Type B pancreatic cell (in vitro differentiated cells): ENCODE measurements at places on chromosomes 2 and 18. TPM values are rescaled to one million over a fixed set of nuclear protein-coding genes. Genes with fewer than 3 reads are reported as not detected.
A peak's percentile ranks its signal among the peaks of the same experiment; 100 is the strongest.

The BUB1 gene
- total RNA-seq = 14.4 and 39.8 TPM in 2 replicates

The INHBB gene
- 4.9 and 7.5 TPM in 2 replicates for total RNA-seq

The CFAP210 gene
- total RNA-seq = 0.19 and 1.4 TPM in 2 replicates

The CXCR1 gene
- not detected in 2 replicates for total RNA-seq

The AUP1 gene
- total RNA-seq = 111 and 122 TPM in 2 replicates

The SP140 gene
- 0.97 and 1.00 TPM in 2 replicates for total RNA-seq

The CRYBA2 gene
- total RNA-seq = 77.3 and 179 TPM in 2 replicates

The CD207 gene
- total RNA-seq = not detected in 2 replicates

The FOXI3 gene
- 1.1 and 2.2 TPM in 2 replicates for total RNA-seq

The GPAT2 gene
- total RNA-seq = 0.39 TPM in 1 of 2 replicates, not detected in the other

The VAMP5 gene
- 3.4 and 4.4 TPM in 2 replicates for total RNA-seq

The REG1B gene
- total RNA-seq = not detected in 2 replicates

The LHCGR gene
- 0.40 and 0.92 TPM in 2 replicates for total RNA-seq

GRCh38 chr2:181682795-181683517 lies 2.6 kb upstream of the NEUROD1 start:
- DNase-seq = no peak

- DNase-seq = no peak
These were observed 143.4 kb downstream of the CYRIA start for GRCh38 chr2:16522031-16522831.

GRCh38 chr2:124478761-124479160 lies 453.7 kb downstream of the CNTNAP5 start:
- no peak for DNase-seq

GRCh38 chr2:119233326-119234020 lies 9.8 kb downstream of the STEAP3 start:
- no peak for DNase-seq

GRCh38 chr2:66547887-66548286 lies 113.0 kb downstream of the MEIS1 start:
- no peak for DNase-seq

DNA sequence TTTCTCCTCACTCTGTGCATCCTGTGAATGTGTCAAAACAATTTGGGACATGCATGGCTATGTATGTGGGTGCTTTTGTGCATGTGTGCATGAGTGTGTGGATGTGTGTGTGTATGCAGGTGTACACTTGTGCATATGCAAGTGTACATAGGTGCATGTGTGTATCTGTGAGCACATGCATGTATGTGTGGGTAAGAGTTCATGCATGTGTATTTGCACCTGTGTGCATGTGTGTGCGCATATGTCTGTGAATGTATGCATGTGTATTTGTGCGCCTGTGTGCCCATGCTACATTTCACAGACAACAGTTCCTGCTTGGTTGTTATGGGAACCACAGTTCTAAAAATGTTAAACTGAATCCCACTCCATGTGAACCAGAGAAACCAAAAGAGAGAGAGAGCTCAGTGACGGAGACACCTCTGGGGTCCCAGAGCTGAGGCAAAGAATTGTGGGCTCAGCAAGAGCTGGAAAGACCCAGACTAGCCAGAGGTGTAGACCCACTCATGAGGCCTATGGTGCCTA lies 1.9 kb upstream of the FBXO41 start:
- DNase-seq = no peak

DNA sequence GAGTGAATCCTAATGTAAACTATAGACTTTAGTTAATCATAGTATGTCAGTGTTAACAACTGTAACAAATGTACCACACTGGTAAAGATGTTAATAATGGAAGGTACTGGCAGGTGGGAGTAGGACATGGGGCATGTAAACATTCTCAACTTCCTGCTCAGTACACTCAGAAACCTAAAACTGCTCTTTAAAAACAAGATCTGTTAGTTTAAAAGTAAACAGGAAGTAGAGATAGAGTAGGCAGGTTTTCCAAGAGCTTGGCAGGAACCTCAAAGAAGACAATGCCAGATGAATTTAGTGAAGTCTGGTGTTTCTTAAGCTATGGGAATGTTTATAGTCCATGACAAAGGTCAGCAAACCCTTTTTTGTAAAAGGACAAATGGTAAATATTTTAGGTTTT lies 46.6 kb downstream of the CCDC138 start:
- DNase-seq = no peak

GRCh38 chr2:54148391-54148790 lies 33.0 kb downstream of the ACYP2 start:
- DNase-seq = no peak

- no peak for DNase-seq
These were observed 50.0 kb downstream of the RBBP8 start for GRCh38 chr18:22983175-22983574.

- no peak for DNase-seq
These were observed 122.6 kb upstream of the STK17B start for GRCh38 chr2:196293751-196294515.

- no peak for DNase-seq
These were observed 167.6 kb downstream of the AFF3 start for GRCh38 chr2:99974682-99975375.

GRCh38 chr18:27198036-27198435 lies 12.9 kb upstream of the CHST9 start:
- no peak for DNase-seq

DNA sequence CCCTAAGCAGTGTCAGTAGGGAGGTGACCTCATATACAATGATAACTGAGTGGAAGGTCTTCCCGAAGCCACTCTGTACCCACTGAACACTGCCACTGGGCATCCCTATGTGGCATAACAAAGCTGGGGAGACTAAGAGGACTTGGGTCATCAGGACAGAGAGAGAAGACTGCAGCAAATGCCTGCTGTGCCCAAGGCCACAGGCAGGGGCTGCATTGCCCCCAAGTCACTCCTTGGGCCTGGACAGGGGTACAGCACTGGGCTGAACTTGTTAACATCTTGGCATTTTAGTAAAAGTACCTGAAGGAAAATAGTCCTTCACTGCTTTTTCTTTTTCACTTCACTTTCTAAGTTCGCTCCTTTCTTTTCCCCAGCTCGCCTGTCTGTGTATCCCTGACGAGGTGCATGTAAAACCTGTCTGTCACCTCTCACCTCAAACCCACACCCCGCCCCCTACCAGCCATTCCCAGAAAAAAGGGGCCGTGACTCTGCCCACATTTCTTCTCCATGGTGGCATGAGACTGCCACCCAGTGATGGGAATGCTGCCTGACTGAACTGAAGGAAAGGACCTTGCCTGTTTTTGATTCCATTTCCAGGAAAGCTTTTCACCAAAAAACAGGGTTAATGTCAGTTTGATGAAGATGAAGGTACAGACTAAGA lies 62.9 kb downstream of the MTHFD2 start:
- DNase-seq = no peak

GRCh38 chr18:77170890-77171410 lies 38.4 kb upstream of the MBP start:
- no peak for DNase-seq

DNA sequence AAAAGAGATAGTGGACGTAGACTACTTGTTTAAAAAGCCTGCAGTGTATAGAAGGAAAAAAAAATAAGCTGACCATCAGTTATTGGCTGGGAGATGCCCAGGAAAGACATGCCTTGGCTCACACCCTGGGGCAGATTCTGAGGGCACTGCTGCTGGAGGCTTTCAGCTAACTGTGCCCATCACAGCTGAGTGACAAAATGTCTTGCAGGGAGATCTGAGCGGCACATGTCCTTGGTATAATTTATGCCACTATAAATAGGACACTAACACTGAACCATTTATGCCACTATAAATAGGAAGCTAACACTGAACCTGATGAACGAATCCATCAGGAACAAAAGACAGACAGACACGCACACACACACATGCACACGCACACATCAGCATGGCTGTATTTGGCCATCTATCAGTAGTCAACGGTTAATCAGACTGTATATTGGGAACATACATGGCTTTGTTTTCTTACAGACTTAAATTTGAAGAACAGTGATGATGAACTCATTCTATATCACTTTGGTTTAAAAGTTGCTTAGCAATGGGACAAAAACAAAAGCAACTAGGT lies 68.2 kb upstream of the NOSTRIN start:
- DNase-seq = no peak

DNA sequence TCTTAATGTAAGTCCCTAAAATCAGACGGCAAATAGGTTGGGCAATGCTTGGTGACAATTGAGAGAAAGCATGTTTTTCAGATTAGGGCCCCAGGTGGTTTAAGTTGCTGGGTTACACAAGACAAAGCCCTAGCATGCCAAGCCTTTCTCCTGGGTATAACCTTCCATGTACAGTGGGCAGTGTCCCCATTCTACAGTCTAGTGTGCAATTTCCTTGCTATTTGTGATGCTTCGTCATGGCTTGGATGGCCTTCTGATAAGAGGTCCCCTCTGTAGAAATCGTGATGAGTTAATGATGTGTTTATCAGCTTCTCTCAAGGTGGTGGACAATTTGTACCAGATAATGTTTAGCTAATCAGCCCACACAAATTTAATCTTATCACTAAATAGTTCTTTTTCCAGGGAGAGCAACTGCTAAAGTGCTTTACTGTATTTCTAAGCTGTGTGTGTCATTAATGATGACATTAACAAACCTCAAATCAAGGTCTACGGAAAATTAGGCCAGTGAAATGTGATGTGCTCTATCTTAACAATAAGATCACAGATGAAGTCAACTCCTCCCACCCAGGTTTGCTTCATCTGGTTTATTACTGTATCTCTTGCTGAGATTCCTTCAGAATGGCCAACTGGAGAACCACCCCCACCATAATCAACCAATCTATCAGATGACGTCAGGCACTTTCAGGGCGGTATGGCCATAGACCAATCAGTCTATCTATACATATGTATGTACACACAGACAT lies 61.7 kb downstream of the PLB1 start:
- no peak for DNase-seq

DNA sequence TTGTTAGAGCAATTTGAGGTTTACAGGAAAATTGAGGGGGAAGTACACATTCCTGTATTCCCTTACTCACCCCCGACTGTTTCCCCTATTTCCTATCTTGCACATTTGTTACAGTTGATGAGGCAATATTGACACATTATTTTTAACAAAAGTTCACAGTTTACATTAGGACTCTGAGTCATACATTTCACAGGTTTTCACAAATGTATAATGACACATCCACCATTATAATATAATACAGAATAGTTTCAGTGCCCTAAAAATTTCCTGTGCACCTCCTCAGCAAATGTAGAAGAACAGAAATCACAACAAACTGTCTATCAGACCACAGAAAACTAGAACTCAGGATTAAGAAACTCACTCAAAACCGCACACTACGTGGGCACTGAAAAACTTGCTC lies 160.6 kb upstream of the RMP24 start:
- DNase-seq = no peak

GRCh38 chr2:188784269-188784762 lies 189.9 kb upstream of the COL3A1 start:
- no peak for DNase-seq

DNA sequence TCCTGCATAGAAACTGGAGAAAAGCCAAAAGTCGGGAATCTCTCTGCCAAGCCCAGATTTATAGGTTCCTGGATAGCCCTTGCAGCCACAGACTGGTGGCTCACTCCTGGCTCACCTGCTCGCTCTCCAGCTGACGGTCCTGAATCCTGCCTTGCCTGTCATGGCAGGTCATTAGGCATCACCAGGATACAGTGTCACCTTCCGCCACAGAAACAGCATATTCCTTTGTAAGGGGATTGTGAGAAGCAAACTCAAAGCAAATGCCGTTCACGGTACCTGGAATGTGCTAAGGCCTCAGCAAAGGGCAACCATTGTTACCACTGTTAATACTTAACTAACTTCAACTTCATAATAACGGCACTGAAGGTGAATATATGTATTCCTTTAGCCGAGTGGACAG lies 57.1 kb upstream of the GPR45 start:
- no peak for DNase-seq

GRCh38 chr2:238326801-238327365 lies 6.6 kb downstream of the TRAF3IP1 start:
- no peak for DNase-seq

DNA sequence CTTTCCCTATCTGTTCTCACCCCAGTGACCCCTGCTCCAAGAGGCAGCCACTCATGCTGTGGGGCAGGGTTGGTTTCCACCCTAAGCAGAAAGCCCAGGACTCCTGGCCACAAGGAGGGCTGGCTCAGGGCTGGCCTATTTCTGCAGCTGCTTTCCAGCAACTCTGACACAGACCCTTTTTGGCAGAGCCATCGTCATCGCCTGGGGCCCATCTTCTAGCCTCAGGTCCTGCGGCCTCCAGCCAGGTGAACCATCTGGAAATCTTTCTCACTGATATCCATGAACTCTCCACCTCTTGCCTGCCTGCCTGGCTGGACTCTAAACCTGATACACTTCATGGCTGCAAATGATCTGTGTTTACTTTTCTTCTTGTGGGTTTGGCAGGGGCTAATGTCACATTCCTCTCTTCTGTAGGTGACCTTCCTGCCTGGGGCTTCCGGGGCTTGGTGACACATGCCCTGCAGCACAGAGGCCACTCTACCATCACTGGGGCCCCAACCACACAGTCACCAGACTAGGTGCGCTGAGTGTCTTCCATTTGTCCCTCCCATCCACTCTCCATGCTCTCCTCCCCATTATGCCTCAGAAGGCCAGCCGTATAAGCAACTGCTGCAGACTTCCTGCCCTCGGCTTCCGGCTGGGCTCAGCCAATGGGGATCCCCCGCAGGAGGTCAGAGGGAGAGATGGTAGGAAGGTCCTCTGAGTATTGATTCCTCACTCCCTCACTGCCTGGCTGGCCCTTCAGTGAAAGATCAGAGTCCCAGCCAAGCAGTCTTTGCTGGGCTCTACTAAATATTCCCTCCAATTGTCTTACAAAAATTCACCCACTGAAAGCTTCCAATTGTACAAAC lies 9.7 kb upstream of the COPS8 start:
- no peak for DNase-seq

GRCh38 chr2:65714866-65715265 lies 282.5 kb upstream of the SPRED2 start:
- no peak for DNase-seq

- no peak for DNase-seq
These were observed 567.3 kb upstream of the DSEL start for GRCh38 chr18:68083776-68084175.

- DNase-seq = peak; percentile 62
These were observed 70.8 kb downstream of the INPP4A start for GRCh38 chr2:98515250-98515991.

GRCh38 chr18:34767601-34768027 lies 57.5 kb downstream of the DTNA start:
- DNase-seq = no peak

- no peak for DNase-seq
These were observed 352.0 kb downstream of the THSD7B start for GRCh38 chr2:137117385-137117784.

- DNase-seq = no peak
These were observed 90.4 kb upstream of the LYPD1 start for GRCh38 chr2:132760405-132760804.

GRCh38 chr2:12720754-12721378 lies 4.1 kb downstream of the TRIB2 start:
- no peak for DNase-seq

DNA sequence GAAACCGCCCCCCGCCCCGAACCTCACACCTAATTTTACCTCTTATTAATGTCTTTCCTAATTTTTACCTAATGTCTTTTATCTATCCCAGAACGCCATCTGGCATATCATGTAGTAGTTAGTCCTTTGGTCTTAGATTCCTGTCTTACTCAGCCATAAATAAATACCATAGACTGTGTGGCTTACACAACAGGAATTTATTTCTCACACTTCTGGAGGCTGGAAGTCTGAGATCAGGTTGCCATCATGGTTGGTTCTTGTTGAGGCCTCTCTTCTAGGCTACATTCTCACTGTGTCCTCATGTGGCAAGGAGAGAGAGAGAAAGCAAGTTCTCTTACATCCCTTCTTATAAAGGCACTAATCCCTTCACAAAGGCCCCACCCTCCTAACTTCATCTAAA lies 46.8 kb downstream of the RHBDD1 start:
- no peak for DNase-seq

- DNase-seq = no peak
These were observed 73.8 kb upstream of the CDCA7 start for GRCh38 chr2:173280853-173281252.
